ENCODE measurements at places on chromosomes 6 and 20. TPM values are rescaled to one million over a fixed set of nuclear protein-coding genes. Genes with fewer than 3 reads are reported as not detected.

Gene SYTL3
- 2.0 TPM for total RNA-seq

- DNase-seq, result no peak
Measured at GRCh38 chr6:90238496-90239266, 58.0 kb downstream of the BACH2 start.

DNA sequence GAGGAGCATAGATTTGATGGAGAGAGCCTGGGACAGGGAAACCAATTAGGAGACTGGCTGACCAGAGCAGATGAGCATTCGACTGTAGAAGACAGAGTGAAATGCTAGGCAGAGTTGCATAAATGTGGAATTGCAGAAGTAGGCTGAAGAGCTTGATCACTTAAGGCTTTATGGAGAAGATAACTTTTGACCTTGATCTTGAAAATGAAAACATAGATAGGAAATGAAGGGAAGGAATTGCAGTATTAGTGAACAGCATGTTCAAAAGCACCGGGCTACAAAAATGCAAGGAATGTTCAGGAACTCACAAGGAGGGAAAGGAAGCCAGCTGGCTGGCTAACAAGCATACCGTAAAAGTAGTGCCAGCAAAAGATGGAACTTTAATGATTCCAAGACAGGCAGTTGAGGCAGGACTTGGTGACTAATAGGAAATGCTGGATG lies 20.5 kb upstream of the LTV1 start:
- DNase-seq, result no peak

GRCh38 chr6:35703554-35703953 lies 14.8 kb upstream of the FKBP5 start:
- DNase-seq, result no peak

Gene SEMG1
- not detected for total RNA-seq

- DNase-seq, result no peak
Measured at GRCh38 chr6:108009894-108010293, 51.9 kb upstream of the SEC63 start.

Gene TMEM74B
- 9.4 TPM for total RNA-seq

GRCh38 chr6:147999001-147999540 lies 343.6 kb upstream of the SASH1 start:
- DNase-seq, result no peak

Gene COL9A3
- total RNA-seq, result 10.2 TPM

- DNase-seq, result no peak
Measured at GRCh38 chr6:151260205-151260604, 20.4 kb downstream of the AKAP12 start.

Data from frontal cortex (tissue), 4 donors.